ENCODE measurements at places on chromosomes 11 and 22. TPM values are rescaled to one million over a fixed set of nuclear protein-coding genes. Genes with fewer than 3 reads are reported as not detected.

DNA sequence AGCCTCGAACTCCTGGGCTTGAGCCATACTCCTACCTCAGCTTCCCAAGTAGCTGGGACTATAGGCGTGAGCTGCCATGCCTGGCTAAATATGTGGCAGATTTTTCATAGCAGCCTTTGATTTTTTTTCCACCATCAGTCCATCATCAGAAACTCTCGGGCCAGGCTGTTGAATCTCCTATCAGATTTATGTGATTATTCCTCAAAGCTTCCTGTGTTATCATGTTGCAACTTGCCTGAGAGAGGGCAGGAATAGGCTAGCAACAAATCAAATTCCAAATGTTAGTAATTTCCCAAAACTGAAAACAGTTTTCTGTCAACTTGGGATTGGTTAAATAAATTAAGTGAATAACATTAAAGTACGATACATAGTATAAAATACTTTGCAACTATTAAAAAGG is 3.4 kb downstream of the LRRC51 start:
- DNase-seq: no peak

DNA sequence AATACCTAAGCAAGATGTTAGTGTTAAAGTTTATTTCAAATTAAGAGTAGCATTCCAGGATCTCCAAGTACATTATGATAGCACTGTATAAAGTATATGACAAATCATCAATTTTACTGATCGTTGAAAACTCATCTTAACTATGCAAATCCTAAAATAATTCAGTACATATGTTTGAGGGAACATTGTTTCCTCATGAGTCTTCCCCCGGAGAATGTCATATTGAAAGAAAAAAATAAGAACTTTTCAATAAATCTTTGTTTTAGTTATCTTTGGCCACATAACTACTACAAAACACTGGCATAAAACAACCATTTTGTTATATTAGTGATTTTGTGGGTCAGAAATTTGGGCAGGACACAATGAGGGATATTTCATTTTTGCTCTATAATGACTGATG is 135.4 kb downstream of the METTL15 start:
- DNase-seq: no peak

DNA sequence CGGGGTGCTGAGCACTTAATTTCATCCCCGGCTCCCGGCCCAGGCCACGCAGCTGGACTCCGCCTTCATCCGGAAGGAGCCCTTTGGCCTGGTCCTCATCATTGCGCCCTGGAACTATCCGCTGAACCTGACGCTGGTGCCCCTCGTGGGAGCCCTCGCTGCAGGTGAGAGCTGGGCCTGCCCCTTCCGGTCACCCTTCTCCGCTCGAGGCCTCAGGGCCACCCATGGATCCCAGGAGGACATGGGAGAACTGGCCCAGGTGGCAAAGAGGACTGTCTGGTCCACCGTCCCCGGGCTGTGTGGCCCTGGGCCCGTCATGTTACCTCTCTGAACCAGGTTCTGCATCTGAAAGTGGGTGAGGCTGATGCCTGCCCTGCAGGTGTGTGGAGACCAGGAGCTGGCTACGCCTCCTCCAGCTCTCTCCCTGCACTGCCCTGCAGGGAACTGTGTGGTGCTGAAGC is 8.6 kb downstream of the ALDH3B1 start:
- DNase-seq: no peak

DNA sequence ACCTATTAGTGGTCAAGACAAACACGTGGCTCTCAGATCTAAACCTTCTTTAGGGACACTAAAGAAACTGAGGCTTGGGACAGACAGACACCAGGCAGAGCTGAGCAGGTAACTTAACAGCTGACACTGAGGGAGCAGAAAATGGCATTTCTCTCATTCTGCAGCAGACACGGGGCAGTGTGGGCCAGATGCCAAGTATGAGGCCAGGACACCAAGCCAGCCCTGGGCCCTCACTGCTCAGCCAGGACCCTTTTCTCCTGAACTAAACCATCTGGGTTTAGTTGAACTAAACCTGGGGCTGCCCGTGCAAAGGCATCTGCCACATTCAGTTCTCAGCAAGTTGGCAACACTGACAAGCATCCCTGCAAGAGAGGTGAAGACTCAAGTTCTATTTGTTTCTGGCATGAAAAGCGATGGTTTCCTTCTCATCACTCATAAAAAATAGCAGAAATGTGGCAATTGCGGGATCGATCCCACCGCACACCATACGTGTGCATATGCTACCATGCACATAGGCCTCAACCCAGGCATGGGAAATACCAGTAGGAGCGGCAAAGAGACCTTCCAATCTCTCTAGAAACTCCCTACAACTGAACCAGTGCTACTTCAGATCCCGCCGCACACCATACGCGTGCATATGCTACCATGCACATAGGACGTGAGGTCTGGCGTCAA is 100.1 kb upstream of the BID start:
- DNase-seq: no peak

DNA sequence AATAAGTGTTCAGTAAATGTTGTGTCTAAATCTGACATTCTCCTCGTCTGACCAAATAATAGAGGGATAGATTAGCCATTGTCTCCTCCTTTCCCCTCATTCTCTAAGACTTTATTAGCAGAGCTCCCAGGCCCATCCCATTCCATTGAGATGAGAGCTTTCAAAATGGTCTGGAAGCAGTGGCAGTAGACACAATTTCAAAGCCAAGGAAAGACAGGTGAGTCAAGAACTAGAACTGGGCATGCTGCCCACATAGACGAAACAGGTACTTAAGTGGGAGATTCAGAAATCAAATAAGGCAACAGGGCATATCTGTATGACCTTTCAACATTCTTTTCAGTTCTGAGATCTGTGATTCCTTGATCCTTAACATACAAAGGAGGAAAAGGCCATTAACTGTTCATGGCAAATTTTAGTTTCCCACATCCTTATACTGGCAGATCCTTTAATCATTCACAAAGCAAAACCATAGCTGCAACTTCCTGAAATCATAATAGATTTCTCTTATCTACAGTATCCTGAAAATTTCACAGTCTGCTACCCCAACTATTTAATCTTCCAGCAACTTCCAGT is 96.6 kb upstream of the KCNA4 start:
- no peak for DNase-seq

- DNase-seq: no peak
These were observed 48.4 kb downstream of the FAM118A start for GRCh38 chr22:45358127-45358526.

DNA sequence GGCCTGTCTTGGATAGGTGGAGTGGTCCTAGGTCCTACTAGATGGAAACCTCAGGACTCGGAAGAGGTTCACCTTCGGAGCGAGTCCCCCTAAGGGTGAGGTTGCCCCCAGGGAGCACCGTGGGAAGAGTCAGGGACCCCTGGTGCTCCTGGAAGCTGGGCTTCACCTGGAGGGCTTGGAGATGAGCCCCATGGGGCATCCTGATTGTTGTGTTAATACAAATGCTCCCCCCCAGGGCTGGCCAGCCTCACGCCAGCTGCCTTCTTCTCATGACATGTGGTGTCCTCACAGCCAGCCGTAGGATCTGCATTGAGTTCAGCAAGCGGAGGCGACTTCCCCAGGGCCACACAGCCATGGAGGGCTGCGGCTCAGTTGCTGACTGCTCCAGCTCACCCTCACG is 1487.5 kb downstream of the BRD1 start:
- no peak for DNase-seq

DNA sequence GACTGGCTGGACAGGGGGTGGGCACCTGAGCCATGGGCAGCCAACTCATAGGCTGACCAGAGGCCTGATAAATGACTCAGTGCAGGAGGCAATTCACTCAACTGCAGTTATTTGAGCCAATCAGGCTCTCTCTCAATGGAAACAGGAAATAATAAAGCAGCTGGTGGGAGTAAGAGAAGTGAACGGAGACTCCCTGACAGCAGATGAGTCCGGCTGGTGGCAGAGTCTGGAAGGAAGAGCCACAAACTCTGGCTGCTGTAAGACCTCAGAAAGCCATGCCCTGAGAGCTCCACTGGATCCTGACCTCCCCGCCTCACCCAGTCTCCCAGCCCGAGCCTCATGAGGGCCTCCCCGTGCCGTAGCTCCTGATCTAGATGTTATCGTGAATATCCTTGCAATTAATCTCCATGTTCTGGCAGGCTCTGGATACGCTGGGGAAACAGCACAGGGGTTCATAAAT is 69.8 kb downstream of the TRIM29 start:
- no peak for DNase-seq

DNA sequence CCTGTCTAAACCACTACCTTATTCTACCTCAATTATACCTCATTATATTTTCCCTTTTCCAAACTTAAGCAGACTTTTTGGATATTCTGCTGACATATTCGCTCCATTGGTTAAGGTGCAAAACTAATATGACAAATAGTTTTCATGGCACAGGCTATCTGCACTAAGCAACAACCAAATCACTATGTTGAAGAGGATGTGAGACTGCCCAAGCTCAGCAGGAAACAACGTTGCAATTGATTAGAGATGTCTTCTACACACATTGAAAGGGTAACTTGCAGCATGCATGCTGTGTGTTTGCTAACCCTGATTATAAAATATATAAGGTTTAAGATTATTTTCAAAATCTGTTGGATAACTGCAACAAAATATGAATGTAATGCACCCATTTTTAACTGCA is 61.6 kb downstream of the STK33 start:
- no peak for DNase-seq

DNA sequence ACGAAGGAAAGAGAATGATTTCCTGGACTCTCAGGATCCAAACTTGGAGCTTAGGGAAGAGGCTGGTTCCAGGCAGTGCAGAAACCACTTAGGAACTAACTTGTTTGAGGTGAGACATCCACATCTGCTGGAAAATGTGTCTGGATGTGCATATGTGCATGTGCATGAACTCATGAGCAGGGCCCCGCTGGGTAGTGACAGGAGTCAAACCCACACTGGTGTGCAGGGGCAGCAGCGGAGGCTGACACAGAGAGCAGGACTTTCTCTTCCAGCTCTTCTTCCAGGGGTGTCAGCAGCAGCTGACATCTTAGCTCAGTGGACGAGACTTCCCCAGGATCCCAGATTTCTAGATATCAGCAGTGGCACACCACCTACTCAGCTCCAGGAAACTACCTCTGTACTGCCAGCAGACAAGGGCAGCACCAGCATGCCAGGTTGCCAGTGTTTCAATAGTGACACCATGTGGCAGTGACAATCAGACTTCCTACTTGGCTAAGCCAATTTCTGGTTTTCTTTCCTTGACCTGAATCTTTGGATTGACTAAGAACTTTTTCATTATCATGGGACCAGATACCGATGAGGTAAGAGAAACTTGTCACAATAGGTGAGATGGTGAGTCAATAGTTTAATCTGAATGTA is 227.5 kb upstream of the ZC3H12C start:
- DNase-seq: no peak

- no peak for DNase-seq
These were observed 13.6 kb upstream of the RAB3IL1 start for GRCh38 chr11:61930933-61931332.

GRCh38 chr11:113192121-113192925 is 122.1 kb upstream of the TTC12 start:
- no peak for DNase-seq

DNA sequence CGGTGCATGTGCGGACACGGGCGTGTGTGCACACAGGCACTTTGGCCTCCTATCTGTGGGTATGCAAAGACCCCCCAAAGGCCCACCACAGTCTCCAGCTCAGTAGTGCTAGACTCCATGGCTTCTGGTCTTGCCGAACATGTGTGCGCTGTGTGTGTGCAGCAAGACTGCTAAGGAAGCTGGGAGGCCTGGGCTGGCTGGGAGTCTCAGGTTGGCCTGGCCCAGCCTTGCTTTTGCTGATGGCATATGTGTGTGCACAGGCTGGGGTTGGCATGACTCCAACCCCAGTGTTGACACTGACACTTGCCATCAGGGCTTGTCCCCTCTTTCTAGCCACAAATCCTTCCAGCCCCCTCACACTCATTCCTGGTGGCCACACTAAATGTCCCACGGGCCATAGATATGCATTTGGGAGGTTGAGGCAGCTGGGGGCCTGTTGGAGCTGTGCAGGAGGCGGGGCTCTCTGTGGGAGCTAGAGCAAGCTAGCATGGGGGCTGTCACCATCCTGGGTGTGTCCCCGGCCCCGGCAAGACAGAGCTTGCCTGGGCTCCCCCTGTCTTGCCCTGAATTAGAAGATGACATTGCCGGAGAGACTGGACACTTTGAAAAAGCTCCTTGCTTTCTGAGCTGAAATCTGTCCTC is 60.9 kb upstream of the NECTIN1 start:
- no peak for DNase-seq

DNA sequence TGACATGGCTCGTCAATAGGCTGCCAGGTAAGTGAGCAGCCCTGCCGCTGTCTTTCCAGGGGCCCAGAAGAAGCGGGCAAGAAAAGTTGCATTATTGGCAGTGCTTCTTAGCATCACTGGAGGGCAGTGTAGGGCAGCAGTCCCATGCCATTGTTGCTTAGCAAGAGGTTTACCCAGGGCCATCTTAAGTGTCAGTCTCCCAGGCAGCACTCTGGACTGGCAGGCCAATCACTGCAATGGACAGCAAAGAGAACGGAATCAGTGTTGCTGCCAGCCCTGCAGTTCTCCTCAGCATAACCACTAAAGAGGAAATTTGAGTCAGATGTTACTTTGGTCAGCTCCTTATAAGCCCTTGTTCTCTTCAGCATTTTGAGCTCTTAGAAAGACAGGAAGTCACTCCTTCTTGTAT is 13.4 kb upstream of the GRK2 start:
- no peak for DNase-seq

GRCh38 chr11:62923601-62924411 is 2.6 kb upstream of the CHRM1 start:
- DNase-seq: peak; percentile 26

- no peak for DNase-seq
These were observed 3.6 kb downstream of the CLTCL1 start for GRCh38 chr22:19287889-19288288.

DNA sequence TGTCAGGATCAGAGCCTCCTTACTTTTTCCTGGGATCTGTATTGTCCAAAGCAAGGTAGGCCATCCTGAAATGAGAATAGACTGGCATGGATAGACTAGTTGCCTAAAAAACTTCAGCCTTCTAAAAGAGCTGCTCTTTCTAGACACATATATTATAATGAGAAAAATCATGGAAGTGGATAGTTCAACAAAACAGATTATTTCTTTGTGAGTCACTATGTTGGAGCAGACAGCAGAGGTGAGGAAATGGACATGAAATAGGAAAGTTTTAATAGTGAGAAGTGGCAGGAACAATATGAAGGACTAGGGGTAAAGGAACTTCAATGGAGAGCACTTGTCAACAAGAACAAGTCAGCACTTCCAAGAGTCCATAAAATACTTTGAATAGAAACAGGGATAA is 101.9 kb upstream of the ANO3 start:
- no peak for DNase-seq

DNA sequence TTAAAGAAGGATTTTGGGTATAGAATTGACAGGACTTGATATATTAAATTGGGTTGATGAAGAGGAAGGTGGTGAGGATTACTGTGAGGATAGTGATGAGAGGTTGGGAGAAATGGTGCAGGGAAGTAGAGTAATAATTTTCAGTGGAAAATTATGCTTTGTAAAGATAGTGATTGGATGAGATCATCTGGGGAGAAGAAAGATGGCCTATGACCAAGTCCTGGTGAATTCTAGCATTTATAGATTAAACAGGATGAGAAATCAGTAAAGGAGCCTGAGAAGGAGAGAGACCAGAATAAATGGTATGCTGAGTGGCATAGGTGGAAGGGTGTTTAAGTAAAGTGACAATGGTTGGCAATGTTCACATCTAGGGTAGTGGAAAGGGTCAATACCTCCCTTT is 15.0 kb downstream of the IPO7 start:
- no peak for DNase-seq

- DNase-seq: no peak
These were observed 13.6 kb upstream of the MS4A15 start for GRCh38 chr11:60743058-60743457.

SCYL1 gene
- total RNA-seq: 85.1 TPM

DDIAS gene
- total RNA-seq: 27.8 TPM

DLAT gene
- total RNA-seq: 62.2 TPM

ABCC8 gene
- not detected for total RNA-seq

NKAPD1 gene
- 22.0 TPM for total RNA-seq
